Common myeloid progenitor, CD34-positive (primary cell): ENCODE measurements at places on chromosomes 13 and 19.
A peak's percentile ranks its signal among the peaks of the same experiment; 100 is the strongest.

GRCh38 chr13:36981156-36981743, 17.9 kb downstream of the ALG5 start:
- H3K27me3 ChIP-seq, result no peaks in the 10 kb centered on the region
- DNase-seq, result peak; percentile 66
- H3K4me3 ChIP-seq, result no peak overlapping the region
- H3K4me1 ChIP-seq, result no peaks in the 10 kb centered on the region

GRCh38 chr19:28316464-28316863, 896.5 kb downstream of the UQCRFS1 start:
- H3K4me1 ChIP-seq, result no peaks in the 10 kb centered on the region
- H3K27ac ChIP-seq, result no peak overlapping the region
- H3K27me3 ChIP-seq, result no peaks in the 10 kb centered on the region
- DNase-seq, result no peak
- H3K4me3 ChIP-seq, result no peak overlapping the region

- H3K4me3 ChIP-seq, result no peak overlapping the region
- H3K27me3 ChIP-seq, result no peaks in the 10 kb centered on the region
- no peak for DNase-seq
Observed at GRCh38 chr19:16290692-16291091, 33.9 kb upstream of the KLF2 start.

DNA sequence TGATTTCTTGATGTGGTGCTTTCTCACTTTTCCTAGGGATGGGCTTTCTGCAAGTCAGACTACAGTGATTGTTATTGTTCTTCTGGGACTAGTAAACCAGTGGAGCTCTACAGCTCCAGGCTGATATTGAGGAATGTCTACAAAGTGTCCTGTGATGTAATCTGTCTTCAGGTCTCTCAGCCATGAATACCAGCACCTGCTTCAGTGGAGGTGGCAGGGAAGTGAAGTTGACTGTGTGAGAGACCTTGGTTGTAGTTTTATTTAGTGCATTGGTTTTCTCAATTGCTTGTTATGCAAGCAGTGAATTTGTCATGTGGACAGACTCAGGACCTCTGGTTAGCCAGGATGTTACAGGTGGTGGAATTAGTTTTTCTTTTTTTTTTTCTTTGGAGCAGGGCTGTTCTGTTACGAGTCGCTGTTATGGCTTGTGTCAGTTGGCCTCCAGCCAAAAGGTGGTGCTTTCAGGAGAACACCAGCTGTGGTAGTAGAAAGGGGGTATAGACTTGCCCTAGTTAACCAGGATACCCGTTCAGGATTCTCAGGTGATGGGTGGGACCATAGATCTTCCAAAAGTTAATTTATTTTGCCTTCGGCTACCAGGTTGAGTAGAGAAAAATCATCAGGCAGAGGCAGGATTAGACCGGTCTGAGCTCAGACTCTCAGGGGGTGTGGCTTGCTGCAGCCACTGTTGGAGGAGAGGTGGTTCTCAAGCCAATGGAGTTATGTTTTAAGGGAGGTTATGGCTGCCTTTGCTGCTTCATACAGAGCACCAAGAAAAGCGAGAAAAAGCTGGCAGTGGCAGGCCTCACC, 11.9 kb upstream of the ZNF675 start:
- no peaks in the 10 kb centered on the region for H3K36me3 ChIP-seq
- no peak overlapping the region for H3K4me3 ChIP-seq
- no peak for DNase-seq
- H3K27ac ChIP-seq, result no peak overlapping the region
- H3K4me1 ChIP-seq, result no peaks in the 10 kb centered on the region
- no peaks in the 10 kb centered on the region for H3K27me3 ChIP-seq

DNA sequence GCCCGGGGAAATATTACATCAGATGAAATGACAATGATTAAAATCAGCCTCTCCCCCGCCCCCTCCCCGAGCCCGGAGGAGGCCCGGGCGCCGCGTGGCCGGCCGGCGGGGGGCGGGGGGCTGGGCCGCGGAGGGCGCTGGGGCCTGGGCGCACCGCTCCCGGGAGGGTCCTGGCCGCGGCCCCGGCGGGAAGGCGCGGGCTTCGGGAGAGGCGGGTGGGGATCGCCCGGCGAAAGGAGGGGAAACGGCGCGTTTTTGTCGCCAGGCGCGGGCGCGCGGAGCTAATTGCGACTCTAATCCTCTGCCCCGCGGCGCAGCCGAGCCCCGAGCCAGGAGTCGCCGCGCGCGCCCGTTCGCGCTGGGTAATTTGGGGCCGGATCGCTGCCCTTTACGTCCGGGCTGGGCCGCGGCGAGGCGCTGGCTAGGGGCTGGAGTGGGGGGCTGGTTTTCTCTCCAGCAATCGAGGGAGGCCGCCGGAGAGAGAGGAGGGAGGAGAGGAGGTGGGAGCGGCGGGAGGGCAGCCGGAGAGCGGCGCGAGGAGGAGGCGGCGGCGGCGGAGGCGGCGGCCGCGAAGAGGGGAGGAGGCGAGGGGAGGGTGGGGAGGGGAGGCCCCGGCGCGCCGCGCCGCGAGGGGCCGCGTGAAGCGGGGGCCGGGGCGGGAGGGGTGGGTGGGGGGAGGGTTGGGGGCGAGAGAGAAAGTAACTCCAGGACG, at the start of gene KCTD15:
Gene KCTD15, plus strand, starts transcription at position 707 of the 712 bp plus-strand sequence. CDS start 3,585 bp downstream, outside the sequence.
- DNase-seq, result peak; percentile 79
- H3K27me3 ChIP-seq, result no peaks in the 10 kb centered on the region
- H3K4me1 ChIP-seq, result peaks cover 14% of the 10 kb centered on the region
- peak within 1 kb of the TSS; percentile 75 for H3K4me3 ChIP-seq

- no peaks in the 10 kb centered on the region for H3K36me3 ChIP-seq
- no peaks in the 10 kb centered on the region for H3K27me3 ChIP-seq
- H3K4me3 ChIP-seq, result no peak overlapping the region
- no peak overlapping the region for H3K27ac ChIP-seq
- DNase-seq, result no peak
- no peaks in the 10 kb centered on the region for H3K4me1 ChIP-seq
Observed at GRCh38 chr13:45595965-45596364, 19.6 kb downstream of the ERICH6B start.

GRCh38 chr13:113322043-113322461, 25.0 kb downstream of the LAMP1 start:
- H3K27me3 ChIP-seq, result no peaks in the 10 kb centered on the region
- H3K4me3 ChIP-seq, result no peak overlapping the region
- H3K4me1 ChIP-seq, result no peaks in the 10 kb centered on the region
- no peak overlapping the region for H3K27ac ChIP-seq
- DNase-seq, result no peak
- H3K36me3 ChIP-seq, result peaks cover 52% of the 10 kb centered on the region

- peaks cover 11% of the 10 kb centered on the region for H3K27me3 ChIP-seq
- H3K36me3 ChIP-seq, result no peaks in the 10 kb centered on the region
- H3K27ac ChIP-seq, result no peak overlapping the region
- no peaks in the 10 kb centered on the region for H3K4me1 ChIP-seq
Observed at GRCh38 chr13:110274687-110275086, 32.3 kb downstream of the COL4A1 start.

DNA sequence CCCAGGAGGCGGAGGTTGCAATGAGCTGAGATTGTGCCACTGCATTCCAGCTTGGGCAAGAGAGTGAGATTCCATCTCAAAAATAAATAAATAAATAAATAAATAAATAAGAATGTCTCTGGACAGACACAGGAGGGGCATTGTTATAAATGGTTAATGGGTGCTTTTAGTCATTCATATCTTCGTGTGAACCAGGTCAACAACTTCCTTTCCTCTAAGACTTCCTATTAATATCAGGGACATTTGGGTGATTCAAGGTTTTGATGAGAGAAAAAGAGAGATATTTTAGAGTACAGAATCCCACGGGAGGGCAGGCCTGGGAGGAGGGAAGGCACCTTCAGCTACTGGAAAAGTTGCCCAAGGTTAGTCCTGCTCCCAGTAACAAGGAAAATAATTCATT, 23.9 kb downstream of the DHRS12 start:
- no peaks in the 10 kb centered on the region for H3K36me3 ChIP-seq
- DNase-seq, result no peak
- no peak overlapping the region for H3K27ac ChIP-seq

DNA sequence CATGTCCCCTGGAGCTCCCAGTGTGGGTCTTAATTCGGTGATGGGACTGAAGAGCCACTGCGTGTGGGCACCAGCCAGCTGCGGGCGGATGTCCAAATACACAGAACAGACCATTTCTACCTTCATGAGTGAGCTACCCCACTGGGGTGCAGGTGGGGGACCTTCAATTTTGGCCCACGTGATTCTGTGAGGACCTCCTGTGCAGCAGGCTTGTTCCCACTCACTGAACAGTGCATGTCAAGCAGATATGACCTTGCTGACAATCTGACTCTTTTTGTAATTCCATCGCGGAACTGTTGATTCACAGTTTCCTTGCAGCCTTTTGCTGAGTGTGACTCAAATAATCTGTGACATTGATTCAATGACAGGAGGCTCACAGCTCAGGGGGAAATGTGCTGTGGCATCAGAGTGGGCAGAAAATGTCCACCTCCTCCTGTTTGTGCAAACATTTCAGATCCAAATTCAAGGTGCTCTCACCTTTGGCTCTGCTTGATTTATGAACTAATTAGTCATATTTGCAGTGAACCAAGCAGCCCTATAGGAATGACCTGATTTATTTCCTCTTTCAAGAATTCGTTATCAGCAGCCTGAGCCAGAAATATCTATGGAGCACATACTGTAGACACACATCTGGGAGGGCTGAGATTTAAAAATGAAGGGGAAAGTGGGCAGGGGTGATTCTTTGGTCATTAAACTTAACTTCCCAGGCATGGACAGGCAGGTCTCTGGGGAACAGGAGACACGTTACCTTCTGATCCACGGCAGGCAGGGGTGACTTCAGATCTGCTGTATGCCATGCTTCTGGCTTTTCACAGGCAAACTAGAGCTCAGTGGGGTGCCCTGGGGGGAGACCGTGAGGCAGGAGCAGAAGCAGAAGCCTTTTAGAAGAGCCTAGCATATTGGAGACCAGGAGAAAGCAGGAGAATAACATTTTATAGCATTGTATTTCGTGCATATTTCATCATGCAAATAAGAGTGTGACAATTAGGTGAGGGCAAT, 170.0 kb upstream of the KL start:
- no peaks in the 10 kb centered on the region for H3K36me3 ChIP-seq
- H3K4me3 ChIP-seq, result no peak overlapping the region
- H3K27me3 ChIP-seq, result no peaks in the 10 kb centered on the region
- no peak for DNase-seq
- no peak overlapping the region for H3K27ac ChIP-seq

DNA sequence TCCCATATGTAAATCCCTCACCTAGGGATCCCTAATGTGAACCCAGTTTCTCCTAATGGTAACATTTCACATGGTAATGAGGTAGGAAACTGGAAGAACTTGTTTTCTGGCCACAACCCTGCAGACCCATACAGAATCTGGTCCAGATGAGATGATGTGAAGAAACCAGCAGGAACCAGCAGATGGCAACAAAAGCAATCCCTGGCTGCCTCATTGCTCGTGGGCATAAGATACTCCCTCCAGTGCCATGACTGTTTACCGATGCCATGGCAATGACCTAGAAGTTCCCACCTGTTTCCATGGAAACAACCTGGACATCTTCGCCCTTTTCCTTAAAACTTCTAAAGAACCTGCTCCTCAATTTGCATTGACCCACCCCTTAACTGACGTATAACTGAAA, 1.4 kb upstream of the CD209 start:
- peak; percentile 48 for DNase-seq
- H3K27me3 ChIP-seq, result no peaks in the 10 kb centered on the region
- H3K27ac ChIP-seq, result no peak overlapping the region
- H3K4me3 ChIP-seq, result no peak overlapping the region

DNA sequence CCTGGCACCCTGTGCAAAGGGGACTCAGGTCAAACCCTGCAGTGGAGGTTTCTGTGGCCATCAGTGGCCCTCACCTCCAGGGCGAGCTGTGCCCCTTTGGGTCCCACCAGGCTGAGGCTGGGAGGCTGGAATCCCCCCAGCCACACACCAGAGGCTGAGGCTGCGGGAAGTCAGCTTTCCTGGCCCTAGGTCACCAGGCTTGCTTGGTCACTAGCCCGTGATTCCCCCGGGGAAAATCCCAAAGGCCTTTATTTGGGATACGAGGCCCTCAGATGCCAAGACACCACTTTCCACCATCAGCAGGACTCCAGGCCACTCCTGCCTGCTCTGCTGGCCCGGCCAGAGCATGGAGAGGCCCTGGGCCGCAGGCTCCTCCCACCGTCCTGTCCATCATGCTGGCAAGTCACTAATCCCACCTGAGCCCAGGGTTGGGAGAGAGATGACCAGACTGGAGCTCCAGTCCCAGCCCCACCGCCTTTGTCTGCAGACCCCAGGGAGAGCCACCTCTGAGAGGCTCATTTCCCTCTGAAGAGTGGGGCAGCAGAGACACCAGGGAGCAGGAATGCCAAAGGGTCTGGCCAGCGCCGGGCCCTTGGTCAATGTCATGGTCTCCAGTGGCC, 4.7 kb downstream of the NKPD1 start:
- no peak for DNase-seq
- no peak overlapping the region for H3K4me3 ChIP-seq
- no peaks in the 10 kb centered on the region for H3K36me3 ChIP-seq

DNA sequence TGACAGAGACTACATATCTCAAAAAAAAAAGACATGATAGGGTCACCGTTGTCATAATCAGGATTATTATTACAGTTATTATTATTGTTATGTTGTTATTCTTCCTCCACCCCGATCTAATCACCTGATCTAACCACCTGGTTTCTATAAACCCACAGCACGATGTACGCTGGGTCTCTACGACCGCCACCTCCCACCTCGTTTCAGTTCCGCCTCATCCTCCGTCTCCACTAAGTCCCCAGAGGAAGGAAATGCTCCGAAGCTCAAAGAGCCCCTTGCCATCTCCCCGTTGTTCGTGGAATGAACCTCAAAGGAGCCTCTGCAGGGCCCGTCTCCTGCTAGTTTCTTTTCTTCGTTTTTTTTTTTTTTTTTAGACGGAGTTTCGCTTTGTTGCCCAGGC, 15.9 kb upstream of the MEIS3 start:
- no peak overlapping the region for H3K4me3 ChIP-seq
- no peak overlapping the region for H3K27ac ChIP-seq
- DNase-seq, result no peak
- no peaks in the 10 kb centered on the region for H3K36me3 ChIP-seq
- peaks cover 12% of the 10 kb centered on the region for H3K4me1 ChIP-seq

GRCh38 chr13:84445776-84446175, 563.5 kb upstream of the SLITRK1 start:
- no peaks in the 10 kb centered on the region for H3K27me3 ChIP-seq
- no peak for DNase-seq
- no peaks in the 10 kb centered on the region for H3K36me3 ChIP-seq
- no peak overlapping the region for H3K4me3 ChIP-seq
- no peak overlapping the region for H3K27ac ChIP-seq
- no peaks in the 10 kb centered on the region for H3K4me1 ChIP-seq

- peak; percentile 10 for DNase-seq
- H3K36me3 ChIP-seq, result no peaks in the 10 kb centered on the region
- no peaks in the 10 kb centered on the region for H3K27me3 ChIP-seq
- no peaks in the 10 kb centered on the region for H3K4me1 ChIP-seq
- no peak overlapping the region for H3K27ac ChIP-seq
- H3K4me3 ChIP-seq, result no peak overlapping the region
Observed at GRCh38 chr13:97295283-97296182, 73.4 kb downstream of the MBNL2 start.

GRCh38 chr13:40982772-40983171, 36.3 kb downstream of the ELF1 start:
- peaks cover 50% of the 10 kb centered on the region for H3K4me1 ChIP-seq
- H3K27me3 ChIP-seq, result no peaks in the 10 kb centered on the region
- H3K27ac ChIP-seq, result peak overlapping the region; percentile 98

- H3K4me3 ChIP-seq, result no peak overlapping the region
- no peaks in the 10 kb centered on the region for H3K27me3 ChIP-seq
- H3K27ac ChIP-seq, result no peak overlapping the region
- DNase-seq, result no peak
Observed at GRCh38 chr13:48163061-48163460, 68.2 kb upstream of the MED4 start.
